Osteoblast (primary cell): ENCODE measurements at places on chromosomes 3 and 15. TPM values are rescaled to one million over a fixed set of nuclear protein-coding genes. Genes with fewer than 3 reads are reported as not detected.

DNA sequence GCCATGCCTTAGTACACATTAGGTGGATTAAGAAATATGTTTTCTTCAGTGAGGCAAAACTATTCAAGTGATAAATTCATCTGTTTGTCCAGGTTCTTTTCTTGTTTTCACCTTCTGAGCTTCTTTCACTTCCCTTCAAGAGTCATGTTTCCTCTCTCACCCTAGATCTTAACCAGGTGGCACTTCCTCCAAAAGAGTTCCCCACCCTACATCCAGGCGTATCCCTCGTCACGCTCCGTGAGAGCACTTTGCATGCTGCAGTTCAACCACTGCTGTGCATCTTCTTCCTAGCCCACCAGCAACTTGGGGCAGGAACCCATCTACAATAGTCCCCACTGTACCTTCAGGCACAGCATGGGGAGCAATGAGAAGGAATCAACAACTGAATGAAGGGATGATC lies 28.9 kb downstream of the OSBPL10 start:
- H3K4me3 ChIP-seq, result no peak overlapping the region
- H3K27ac ChIP-seq, result no peak overlapping the region
- H3K27me3 ChIP-seq, result no peaks in the 10 kb centered on the region
- H3K4me1 ChIP-seq, result no peaks in the 10 kb centered on the region
- DNase-seq, result no peak
- no peaks in the 10 kb centered on the region for H3K36me3 ChIP-seq

DNA sequence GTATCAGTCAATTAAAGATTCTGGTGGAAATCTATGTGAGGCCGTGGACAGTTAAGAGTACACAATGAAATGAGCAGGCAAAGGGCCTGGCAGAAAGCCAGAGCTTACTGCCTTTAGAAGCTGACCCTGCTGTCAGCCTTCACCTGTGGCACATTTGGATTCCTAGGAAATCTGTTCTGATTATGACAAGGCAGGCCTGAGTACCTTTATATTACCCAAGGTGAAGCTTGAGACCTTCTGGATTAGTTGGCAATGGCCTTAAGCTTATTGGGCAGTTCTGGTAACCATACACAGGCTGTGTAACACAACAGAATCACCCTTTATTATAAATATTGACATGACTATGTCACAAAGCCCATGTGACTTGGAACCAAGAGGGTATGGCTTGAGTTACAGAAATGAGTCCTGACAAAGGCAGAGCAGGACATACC lies 43.2 kb downstream of the NBEAL2 start:
- DNase-seq, result peak; percentile 19
- H3K4me1 ChIP-seq, result peaks cover 13% of the 10 kb centered on the region
- no peaks in the 10 kb centered on the region for H3K27me3 ChIP-seq
- no peak overlapping the region for H3K27ac ChIP-seq
- peaks cover 9% of the 10 kb centered on the region for H3K36me3 ChIP-seq

DNA sequence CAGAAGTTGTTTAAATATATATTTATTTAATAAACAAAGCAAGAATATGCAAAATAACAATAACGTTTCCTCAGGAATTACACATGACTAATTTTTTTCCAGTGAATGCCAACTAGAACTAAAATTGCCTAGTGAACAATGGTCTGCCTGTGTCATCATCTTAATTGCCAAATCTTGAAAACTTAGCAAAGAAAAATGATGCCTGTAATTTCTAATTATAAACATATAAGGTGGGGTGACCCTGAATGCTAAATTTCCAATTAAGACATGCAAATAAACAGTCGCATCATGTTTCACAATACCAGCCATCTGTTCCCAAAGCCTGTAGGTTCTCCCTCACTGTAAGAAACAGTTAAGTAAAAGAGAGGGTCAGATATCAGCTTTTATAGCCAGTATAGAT lies 67.6 kb upstream of the PLCL2 start:
- H3K4me1 ChIP-seq, result no peaks in the 10 kb centered on the region
- H3K27me3 ChIP-seq, result no peaks in the 10 kb centered on the region
- H3K27ac ChIP-seq, result no peak overlapping the region
- no peak for DNase-seq

- no peaks in the 10 kb centered on the region for H3K27me3 ChIP-seq
- H3K4me1 ChIP-seq, result peaks cover 65% of the 10 kb centered on the region
- H3K4me3 ChIP-seq, result peak overlapping the region; percentile 83
- H3K36me3 ChIP-seq, result no peaks in the 10 kb centered on the region
- peak overlapping the region; percentile 80 for H3K27ac ChIP-seq
Observed at GRCh38 chr15:63504979-63505841, 817 bp downstream of the USP3 start.

- no peaks in the 10 kb centered on the region for H3K36me3 ChIP-seq
- no peak overlapping the region for H3K27ac ChIP-seq
- no peak overlapping the region for H3K4me3 ChIP-seq
- peaks cover 26% of the 10 kb centered on the region for H3K27me3 ChIP-seq
Observed at GRCh38 chr15:42024303-42024702, 3.5 kb upstream of the PLA2G4E start.

UNC13C gene
- under 0.01 TPM in 1 of 2 replicates, not detected in the other for total RNA-seq

TTBK2 gene
- 13.0 and 15.2 TPM in 2 replicates for total RNA-seq

GRCh38 chr15:45288947-45289346 lies 36.9 kb downstream of the SLC28A2 start:
- no peak for DNase-seq
- no peak overlapping the region for H3K27ac ChIP-seq
- H3K27me3 ChIP-seq, result peaks cover 5% of the 10 kb centered on the region
- no peaks in the 10 kb centered on the region for H3K4me1 ChIP-seq

DNA sequence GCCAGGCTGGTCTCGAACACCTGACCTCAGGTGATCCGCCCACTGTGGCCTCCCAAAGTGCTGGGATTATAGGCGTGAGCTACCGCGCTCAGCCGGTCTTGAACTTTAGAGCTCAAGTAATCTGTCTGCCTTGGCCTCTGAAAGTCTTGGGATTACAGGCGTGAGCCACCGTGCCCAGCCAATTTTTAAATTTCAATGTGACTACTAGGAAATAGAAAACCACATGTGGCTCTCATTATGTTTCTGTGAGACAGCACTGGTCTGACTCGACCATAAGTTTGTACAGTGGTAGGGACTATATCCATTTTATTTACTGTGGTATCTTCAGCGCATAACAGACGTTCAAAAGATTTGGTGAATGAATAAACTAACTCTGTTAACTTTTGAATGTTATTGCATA lies 9.1 kb downstream of the ZFAND6 start:
- H3K27me3 ChIP-seq, result no peaks in the 10 kb centered on the region
- no peaks in the 10 kb centered on the region for H3K36me3 ChIP-seq
- peak overlapping the region; percentile 56 for H3K27ac ChIP-seq

- no peaks in the 10 kb centered on the region for H3K36me3 ChIP-seq
- DNase-seq, result no peak
- peaks cover 2% of the 10 kb centered on the region for H3K4me1 ChIP-seq
- no peak overlapping the region for H3K4me3 ChIP-seq
- no peaks in the 10 kb centered on the region for H3K27me3 ChIP-seq
- H3K27ac ChIP-seq, result no peak overlapping the region
Observed at GRCh38 chr3:59450437-59450836, 400.6 kb upstream of the CFAP20DC start.

GRCh38 chr3:42675909-42676308 lies 9.4 kb upstream of the KLHL40 start:
- H3K4me3 ChIP-seq, result no peak overlapping the region
- no peaks in the 10 kb centered on the region for H3K36me3 ChIP-seq
- peaks cover 12% of the 10 kb centered on the region for H3K4me1 ChIP-seq
- no peak for DNase-seq
- no peak overlapping the region for H3K27ac ChIP-seq
- H3K27me3 ChIP-seq, result no peaks in the 10 kb centered on the region

GRCh38 chr3:20511863-20512505 lies 326.0 kb upstream of the SGO1 start:
- no peaks in the 10 kb centered on the region for H3K27me3 ChIP-seq
- no peaks in the 10 kb centered on the region for H3K4me1 ChIP-seq
- DNase-seq, result peak; percentile 65
- no peak overlapping the region for H3K4me3 ChIP-seq

DNA sequence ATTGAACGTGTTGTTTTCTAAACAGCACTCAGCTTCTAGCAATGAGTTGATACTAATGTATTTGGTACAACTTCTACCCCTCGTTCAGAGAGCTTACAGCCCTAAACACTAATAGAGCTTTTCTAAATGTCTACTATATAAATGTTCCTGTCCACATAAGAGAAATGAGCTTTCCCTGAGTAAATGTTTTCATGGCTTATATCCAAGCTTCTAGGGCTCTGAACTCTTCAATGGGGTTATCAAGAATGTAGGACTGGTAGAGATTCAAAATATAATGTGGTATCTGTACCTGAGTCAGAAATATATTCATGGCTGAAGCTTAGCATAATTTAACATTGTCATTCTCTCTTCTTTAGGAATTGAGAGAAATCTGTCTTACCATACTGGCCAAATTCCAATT lies 73.4 kb downstream of the SERPINI1 start:
- peaks cover 21% of the 10 kb centered on the region for H3K4me1 ChIP-seq
- H3K4me3 ChIP-seq, result no peak overlapping the region
- no peaks in the 10 kb centered on the region for H3K36me3 ChIP-seq
- H3K27ac ChIP-seq, result no peak overlapping the region
- H3K27me3 ChIP-seq, result no peaks in the 10 kb centered on the region
- DNase-seq, result no peak

GRCh38 chr3:142861926-142862325 lies 27.0 kb downstream of the PCOLCE2 start:
- H3K4me1 ChIP-seq, result peaks cover 19% of the 10 kb centered on the region
- no peak overlapping the region for H3K4me3 ChIP-seq
- H3K27me3 ChIP-seq, result no peaks in the 10 kb centered on the region
- H3K36me3 ChIP-seq, result no peaks in the 10 kb centered on the region
- no peak overlapping the region for H3K27ac ChIP-seq
- DNase-seq, result no peak

DNA sequence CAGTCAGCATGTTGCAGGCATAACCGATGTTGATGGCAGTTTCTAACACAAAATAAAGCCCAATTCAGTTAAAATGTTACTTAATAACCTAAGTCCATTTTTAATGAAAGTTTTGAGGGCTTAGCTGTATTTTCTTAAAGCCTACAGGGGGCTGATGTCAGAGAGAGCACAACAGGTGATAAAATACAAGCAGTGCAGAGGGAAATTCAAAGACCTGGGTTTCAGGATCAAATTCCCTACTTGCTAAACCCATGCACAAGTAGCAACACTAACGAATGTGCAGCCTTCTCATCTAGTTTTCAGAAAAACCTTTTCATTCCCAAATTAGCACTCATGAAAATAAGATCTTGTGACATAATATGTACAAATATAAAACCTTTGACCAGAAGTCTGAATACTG lies 202.0 kb downstream of the ATP8B4 start:
- no peaks in the 10 kb centered on the region for H3K4me1 ChIP-seq
- no peak for DNase-seq
- no peaks in the 10 kb centered on the region for H3K27me3 ChIP-seq
- H3K4me3 ChIP-seq, result no peak overlapping the region

GRCh38 chr3:53478166-53478830 lies 16.1 kb upstream of the CACNA1D start:
- no peaks in the 10 kb centered on the region for H3K4me1 ChIP-seq
- no peak overlapping the region for H3K4me3 ChIP-seq
- DNase-seq, result no peak

FSIP1 gene
- total RNA-seq, result 2.1 and 3.6 TPM in 2 replicates
